ENCODE measurements at places on chromosomes 7 and 10.

GRCh38 chr10:121891103-121891502, 36.7 kb downstream of the ATE1 start:
- no peak for DNase-seq

GRCh38 chr10:54396031-54396430, 405.0 kb downstream of the PCDH15 start:
- no peak for DNase-seq

DNA sequence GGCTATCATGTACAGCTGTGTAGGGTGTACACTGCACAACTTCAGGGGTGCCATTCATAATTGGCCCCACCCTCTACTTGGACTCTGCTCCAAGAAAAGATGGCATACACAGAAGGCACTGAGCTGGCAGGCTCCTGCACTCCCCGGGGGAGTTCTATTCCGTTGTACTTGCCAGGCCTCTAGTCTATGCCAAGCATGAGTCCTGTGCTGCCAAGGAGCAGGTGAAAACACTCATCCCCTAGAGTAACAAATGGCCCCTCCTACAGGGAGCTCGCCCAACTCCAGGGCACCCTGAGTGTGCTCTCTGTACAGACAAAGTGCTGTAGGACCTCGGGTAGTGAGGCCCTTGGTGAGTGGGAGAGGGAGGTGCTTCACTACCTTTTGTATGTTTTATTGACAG, 127.2 kb downstream of the SLIT1 start:
- no peak for DNase-seq

DNA sequence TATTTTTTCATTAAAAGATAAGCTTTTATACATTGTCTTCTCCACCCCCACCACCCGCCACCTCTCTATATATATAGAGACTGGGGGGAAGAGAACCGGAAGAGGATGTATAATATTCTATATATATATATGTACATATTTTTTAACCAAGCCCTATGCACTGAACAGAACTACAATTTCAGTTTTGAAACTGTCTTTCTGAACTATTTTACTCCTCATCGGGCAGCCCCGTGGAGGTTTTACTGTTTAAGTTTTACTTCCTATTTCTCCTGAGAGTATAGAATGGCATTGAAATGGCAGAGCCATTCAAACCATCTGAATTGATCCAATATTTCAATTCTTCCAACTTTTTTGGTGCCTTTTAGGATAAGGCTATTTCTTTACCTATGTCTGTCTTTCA, 1047.1 kb downstream of the NRG3 start:
- DNase-seq = no peak

- DNase-seq = no peak
Observed at GRCh38 chr10:13388478-13389230, 40.6 kb upstream of the SEPHS1 start.

GRCh38 chr10:62511238-62511637, 137.1 kb downstream of the ZNF365 start:
- DNase-seq = no peak

GRCh38 chr7:15397922-15398760, 163.7 kb downstream of the AGMO start:
- DNase-seq = no peak

GRCh38 chr10:110650265-110650668, 6.1 kb downstream of the RBM20 start:
- no peak for DNase-seq

DNA sequence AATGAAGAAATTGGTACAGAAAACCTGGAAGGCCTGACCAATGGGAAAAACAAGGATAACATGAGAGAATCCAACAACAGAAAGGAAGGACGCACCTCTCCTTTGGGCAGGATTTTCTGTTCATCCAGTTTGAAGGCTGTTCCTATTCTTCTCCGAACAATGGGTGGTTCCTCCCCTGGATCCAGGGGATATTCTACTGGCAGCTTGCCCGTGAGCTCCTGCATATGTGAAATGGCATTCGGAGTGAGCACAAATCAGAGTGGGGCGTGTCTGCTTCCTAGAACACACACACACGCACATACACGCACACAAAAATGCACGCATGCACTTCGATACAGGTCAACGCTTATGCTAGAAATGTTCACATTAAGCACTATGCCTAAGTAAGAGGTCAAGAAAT, 83.5 kb downstream of the PRPF18 start:
- DNase-seq = no peak

- DNase-seq = no peak
Observed at GRCh38 chr7:10780400-10780747, 193.3 kb upstream of the PHF14 start.

GRCh38 chr10:63760708-63761047, 239.5 kb downstream of the REEP3 start:
- no peak for DNase-seq

DNA sequence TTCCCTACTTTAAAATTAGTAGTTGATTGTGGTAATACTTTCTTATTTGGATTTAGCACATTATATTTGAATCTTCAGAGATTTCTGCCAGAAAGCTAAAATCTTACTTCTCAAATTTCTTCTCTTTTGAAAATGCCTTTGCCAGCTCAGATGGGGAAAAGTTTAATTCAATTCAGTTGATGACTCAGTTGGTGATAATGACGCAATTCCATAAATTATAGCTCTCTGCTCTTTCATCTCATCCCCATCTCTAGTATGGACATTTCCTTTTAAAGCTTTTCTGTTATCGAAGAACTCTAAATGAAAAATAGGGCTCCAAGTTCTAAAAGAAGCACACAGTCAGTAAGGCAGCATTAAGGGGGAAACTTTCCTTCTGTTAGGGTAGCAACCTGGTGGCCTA, 25.5 kb downstream of the RNLS start:
- DNase-seq = no peak

DNA sequence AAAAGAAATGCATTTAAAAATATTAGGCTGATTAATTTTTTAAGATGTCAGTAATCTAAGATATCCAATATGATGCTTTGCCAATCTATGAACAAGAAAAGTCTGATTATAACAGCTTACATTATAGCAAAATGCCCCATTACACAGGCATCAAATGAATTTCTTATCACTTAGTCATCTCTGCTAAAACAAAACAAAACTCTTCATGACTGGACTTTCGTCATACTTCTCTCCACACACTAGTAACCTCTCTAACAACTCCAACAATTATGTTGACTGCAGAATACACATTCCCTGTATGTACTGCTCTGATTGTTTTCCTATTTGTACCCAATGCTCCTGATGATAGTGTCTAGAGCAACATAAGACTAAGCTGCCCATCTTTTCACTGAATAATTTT, 3.8 kb upstream of the MKI67 start:
- DNase-seq = no peak

DNA sequence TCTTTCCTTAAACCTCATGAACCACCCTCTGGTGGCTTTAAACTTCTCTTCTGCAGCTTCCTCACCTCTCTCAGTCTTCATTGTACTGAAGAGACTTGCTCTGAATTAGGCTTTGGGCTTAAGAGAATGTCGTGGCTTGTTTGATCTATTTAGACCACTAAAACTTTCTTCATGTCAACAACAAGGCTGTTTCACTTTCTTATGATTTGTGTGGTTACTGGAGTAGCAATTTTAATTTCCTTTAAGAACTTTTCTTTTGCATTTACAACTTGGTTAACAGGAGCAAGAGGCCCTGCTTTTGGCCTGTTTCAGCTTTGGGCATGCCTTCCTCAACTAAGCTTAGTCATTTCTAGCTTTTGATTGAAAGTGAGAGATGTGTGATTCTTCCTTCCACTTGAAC, 38.1 kb upstream of the CDHR3 start:
- no peak for DNase-seq

DNA sequence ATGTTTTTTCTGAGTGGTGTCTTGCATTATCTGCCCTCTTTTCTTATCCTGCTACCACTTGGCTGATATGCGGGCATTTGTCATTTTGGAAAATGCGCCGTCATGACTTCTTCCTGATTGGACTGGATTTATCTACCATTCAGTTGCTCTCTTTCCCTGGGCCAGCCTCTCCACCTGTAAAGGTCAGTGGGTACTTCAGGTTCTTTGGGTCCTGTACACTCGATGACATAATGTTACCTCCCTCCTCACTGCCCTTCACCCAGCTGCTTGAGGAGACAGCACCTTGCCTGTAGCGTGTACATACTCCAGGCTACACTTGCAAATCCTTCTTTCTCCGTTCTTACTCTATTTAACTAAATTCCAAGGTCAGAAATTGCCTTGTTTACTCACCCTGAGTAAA, 83.7 kb downstream of the RBM33 start:
- DNase-seq = no peak

- no peak for DNase-seq
Observed at GRCh38 chr7:131723926-131724325, 167.5 kb upstream of the PODXL start.

GRCh38 chr10:69716711-69717560, 84.8 kb upstream of the COL13A1 start:
- peak; percentile 72 for DNase-seq

DNA sequence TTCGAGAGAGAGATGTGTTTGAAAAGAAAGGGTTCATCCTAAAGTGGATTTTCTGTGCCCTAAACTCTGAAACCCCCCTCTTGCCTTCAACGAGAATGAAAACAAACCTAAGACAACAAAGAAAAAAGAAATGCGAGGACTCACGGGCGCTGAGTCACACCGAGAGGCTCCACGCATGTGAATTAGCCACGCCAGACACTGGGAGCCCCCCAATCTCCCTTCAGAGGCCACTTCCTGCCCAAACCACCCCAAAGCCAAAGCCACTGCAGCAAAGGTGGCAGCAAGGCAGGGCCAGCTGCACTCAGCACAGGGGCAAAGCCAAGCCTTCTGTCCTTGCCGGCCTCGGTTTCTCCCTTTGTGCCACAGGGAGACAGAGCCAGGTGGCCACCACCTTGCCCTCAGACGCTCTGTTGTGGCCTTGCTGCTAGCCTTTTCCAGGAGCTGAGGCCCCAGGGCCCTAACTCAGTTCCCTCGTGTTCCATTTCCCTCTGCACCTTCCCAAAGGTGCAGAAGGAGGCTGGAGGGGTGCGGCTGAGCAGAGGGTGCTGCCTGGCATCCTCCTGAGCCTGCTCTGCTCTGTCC, 93.3 kb downstream of the FAM53B start:
- DNase-seq = peak; percentile 72

DNA sequence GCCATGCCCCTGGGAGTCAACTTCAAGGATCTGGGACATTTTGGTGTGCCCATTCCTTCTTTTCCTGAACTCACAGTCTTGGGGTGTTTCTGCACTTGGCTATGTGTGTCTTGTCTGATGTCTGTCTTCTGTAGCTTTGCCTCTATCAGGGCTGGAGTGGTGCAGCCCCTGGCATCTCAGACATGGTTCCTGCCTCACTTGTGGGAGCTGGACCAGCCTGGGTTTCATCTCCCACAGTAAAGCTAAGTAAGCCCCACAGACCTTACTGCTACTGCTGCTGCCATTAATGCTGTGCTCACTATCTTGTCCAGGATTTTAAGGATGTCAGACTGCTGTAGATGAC, 59.0 kb downstream of the ADCYAP1R1 start:
- DNase-seq = no peak

GRCh38 chr7:36707898-36708297, 16.4 kb downstream of the AOAH start:
- no peak for DNase-seq

- DNase-seq = no peak
Observed at GRCh38 chr7:45417735-45418134, 156.4 kb upstream of the ADCY1 start.

- DNase-seq = no peak
Observed at GRCh38 chr7:15086862-15087261, 184.3 kb upstream of the DGKB start.

GRCh38 chr7:78499971-78500370, 701.4 kb downstream of the PHTF2 start:
- no peak for DNase-seq

DNA sequence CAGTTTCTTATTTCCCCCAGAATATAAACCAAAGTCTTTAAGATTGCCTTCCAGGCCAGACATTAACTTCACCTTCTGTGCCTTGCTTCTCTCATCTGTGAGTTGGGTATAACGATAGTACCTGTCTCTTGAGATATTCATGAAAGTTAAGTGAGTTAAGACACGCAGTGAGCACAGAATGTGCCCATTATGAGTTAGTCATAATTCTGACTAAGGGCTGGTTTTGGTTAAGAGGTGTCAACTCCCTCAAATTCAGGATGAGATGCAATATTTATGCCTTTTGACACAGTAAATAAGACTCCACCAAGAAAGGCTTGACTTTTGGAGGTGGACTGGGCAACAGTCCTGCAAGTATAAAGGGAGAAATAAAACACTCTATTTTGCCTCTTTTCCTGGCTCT, 528.7 kb upstream of the IGFBP3 start:
- no peak for DNase-seq

DNA sequence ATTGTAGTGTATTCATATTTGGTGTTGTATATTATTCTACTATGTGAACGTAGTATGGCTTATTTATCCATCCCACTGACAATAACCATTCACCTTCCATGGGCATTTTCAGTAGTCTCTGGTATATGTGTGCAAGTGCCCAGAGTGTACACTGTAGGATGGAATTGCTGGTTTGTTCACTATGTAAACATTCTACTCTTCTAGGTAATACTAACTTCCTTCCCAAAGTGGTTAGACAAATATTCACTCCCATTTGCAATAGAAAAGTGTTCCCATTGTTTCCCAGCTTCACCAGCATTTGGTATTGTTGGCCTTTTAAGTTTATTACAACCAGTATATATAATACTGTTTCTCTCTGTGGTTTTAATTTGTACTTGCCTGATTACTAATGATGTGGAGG, 153.7 kb downstream of the C7orf25 start:
- DNase-seq = no peak

GRCh38 chr10:6669269-6669859, 89.3 kb upstream of the PRKCQ start:
- no peak for DNase-seq

DNA sequence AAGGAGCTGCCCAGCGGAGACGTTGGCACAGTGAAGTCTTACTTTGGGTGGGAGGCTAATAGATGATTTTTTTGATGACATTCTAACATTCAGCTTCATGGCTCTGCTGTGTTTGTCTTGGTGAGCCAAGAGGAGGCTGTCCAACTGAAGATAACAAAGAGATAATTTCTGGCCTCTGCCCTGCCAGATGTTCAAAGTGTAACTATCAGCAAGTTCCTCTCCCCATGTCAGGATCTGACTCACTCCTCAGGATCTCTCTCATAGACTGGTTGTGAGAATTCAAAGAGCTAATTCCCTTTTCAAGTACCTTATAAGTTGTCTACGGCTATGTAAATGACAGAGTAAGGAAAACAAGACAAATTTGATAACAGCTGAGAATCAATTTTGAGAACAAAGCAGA, 1340.9 kb downstream of the XPNPEP1 start:
- no peak for DNase-seq

DNA sequence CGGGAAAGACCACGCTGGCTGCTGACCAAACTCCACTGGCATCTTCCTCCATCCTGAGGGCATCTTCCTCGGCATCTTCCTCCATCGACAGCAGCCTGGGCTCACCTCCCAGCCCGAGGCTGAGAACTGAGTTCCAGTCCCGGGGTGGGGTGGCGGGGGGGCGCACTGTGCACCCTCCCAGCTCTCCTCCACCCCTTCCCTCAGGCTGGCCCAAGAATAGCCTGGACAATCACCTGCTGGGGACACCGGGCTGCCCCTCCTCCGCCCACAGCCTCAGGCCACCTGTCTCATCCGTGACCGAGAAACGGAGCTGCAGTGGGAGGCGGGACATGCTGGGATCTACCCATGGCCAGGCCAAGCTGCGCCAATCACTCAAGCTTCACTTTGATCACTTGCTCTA, 37.2 kb downstream of the DIP2C start:
- DNase-seq = no peak
